ENCODE measurements at places on chromosomes 12 and 14.

- DNase-seq, result peak; percentile 32
Measured at GRCh38 chr12:53695152-53696145, 19.6 kb upstream of the ATP5MC2 start.

- no peak for DNase-seq
Measured at GRCh38 chr12:45093051-45093450, 42.2 kb upstream of the DBX2 start.

DNA sequence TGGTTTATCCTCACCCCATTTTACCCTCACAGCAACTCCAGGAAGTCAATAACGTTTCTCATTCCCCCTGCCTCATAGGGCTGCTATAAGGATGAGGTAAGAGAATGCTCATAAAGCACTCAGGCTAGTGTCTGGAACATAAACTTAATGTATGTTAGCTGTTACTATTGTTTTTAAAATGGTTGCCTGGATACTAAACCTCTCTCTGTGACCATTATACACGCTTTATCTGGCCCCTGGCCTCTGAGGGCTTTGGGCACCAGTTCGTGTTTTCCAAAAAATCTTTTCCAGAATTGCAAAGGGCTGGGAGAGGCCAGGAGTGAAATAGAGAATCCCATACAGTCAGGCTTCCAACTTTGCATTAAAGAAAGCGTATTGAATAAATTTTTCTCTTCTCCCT lies 113.9 kb downstream of the KTN1 start:
- no peak for DNase-seq

- DNase-seq, result no peak
Measured at GRCh38 chr12:76264611-76265012, 83.6 kb downstream of the BBS10 start.

GRCh38 chr14:73463411-73463810 lies 5.1 kb upstream of the NUMB start:
- DNase-seq, result peak; percentile 96

DNA sequence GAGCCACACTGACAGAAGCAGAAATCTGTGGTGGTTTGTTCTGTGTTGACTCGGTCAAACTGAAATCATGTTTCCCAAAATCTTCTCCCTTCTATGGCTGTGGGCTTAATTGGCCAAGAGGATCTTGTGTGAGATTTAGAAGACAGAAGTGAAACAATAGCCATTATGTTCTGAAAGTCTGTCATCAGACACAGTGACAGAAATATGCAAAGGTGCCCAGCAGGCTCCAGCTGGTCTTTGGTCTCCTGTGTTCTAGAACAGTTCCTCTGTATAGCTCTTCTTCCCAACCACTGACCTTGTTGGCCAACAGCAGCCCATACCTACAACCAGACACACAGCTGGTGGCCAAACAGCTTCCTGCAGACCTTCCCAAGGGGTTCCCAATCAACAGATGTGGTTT lies 25.0 kb upstream of the COCH start:
- no peak for DNase-seq

DNA sequence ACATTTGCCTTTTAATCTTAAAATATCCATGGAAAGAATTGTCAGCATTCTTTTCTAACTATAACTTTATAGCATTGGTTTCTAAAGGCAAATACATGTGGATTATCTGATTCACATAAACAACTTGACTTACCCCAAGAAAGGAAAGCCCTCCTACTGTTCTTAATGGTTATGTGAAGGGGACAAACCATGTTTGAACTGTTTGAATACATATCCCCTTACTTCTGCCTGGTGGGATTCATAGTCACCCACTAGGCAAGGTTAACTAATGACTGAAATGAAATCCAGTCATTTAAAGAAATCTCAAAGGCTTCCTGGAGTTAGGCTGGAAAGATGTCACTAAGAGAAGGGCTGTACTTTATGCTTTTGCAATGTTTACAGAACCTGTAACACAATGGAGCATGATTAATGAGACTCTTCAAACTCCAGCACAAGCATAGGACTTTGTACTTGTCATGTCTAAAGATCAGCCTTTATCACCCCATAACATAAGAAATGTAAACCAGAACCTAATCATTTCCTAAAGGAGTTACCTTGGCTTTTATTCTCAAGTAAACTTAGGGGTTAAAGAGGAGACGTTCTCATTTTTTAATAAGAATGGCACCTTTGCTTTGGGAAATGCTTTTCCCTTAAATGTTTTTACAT lies 10.2 kb upstream of the FLRT2 start:
- DNase-seq, result no peak

DNA sequence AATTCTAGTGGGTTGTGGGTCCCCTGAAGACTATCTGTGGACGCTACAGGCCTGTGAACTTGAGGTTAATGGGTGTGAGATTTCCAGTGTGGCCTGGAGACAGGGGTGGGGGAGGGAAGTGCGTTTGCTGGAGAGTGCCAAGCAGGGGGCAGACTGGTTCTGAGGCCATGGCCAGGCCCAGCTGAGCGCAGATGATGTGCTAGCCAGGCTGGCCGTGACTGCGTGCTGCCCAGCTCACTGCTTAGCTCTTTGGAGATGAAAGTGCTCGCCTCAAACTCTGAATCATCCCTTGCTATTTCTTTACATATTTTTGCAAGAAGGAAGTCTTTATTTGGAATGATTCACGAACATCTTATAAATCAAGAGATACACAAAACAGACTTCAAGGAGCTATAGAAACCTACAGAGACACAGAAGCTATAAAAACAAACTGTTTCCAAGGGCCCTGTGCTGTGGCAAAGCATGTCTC lies 75.2 kb upstream of the PLEKHG3 start:
- peak; percentile 93 for DNase-seq

GRCh38 chr14:79278286-79278797 lies 933.0 kb downstream of the DIO2 start:
- no peak for DNase-seq

- DNase-seq, result no peak
Measured at GRCh38 chr12:68932961-68933893, at the start of gene CPM. Gene CPM (minus strand): TSS chr12:68933171. CDS start chr12:68932837, 334 bp downstream.

- peak; percentile 2 for DNase-seq
Measured at GRCh38 chr14:77965919-77966435, 166.1 kb downstream of the ADCK1 start.

DNA sequence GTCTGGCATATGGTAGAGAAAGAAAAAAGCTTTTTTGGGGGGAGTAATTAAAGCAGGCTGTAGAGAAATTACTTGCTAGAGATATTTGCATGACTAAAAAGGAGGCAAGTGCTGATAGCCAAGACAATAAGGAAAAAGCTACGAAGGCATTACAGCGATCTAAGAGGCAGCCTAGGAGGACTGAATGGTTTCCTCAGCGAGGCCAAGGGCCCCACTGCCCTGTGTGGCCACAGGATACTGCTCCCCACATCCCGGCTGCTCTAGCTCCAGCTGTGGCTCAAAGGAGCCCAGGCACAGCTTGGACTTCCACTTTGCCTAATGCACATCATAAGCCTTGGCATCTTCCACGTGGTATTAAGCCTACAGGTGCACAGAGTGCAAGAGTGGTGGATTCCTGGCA lies 53.6 kb downstream of the LRRIQ1 start:
- DNase-seq, result no peak

- DNase-seq, result no peak
Measured at GRCh38 chr12:3293446-3294161, 197.4 kb upstream of the PRMT8 start.

- DNase-seq, result peak; percentile 48
Measured at GRCh38 chr12:58703866-58704265, 216.4 kb downstream of the LRIG3 start.

DNA sequence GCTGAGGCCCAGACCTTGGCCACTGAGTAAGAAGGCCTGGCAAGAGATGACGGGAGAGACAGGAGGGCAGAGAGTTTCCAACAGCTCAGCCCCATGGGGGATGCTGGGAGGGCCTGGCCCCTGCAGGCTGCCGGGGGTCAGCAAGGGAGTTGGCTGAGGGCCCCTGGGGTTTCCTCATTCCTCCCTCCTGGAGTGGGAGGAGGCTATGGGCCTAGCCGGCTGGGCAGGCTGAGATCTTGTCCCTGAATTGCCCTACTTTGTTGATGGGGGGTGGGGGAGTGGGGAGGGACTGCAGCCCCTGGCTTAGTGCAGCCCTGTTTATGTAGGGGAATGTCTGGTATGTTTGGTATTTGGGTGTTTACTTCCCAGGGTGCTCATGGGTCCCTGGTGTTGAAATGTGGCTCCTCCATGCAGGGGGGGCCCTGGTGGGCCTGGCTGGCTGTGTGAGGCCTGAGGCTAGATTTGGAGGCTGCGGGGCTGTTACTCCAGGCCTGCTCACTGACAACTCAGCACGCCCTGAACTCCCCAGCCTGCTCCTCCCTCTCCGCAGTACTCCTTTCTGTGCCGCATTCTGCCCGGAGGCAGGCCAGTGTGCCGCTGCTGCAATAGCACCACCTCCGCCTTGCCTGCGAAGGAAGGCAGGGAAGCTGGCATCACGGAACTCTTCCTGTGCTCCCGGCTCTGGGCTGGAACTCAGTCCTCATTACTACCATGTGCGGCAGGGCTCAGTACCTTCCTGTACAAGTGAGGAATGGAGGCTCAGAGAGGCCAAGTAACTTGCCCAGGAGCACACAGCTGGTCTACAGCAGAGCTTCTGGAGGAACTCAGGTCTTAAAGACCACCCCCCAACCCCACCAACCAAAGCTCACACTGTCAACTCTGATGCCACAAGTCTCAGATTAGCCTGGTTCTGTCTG lies 25.3 kb downstream of the JDP2 start:
- DNase-seq, result peak; percentile 86

- peak; percentile 9 for DNase-seq
Measured at GRCh38 chr12:95169368-95169767, 47.9 kb downstream of the FGD6 start.

DNA sequence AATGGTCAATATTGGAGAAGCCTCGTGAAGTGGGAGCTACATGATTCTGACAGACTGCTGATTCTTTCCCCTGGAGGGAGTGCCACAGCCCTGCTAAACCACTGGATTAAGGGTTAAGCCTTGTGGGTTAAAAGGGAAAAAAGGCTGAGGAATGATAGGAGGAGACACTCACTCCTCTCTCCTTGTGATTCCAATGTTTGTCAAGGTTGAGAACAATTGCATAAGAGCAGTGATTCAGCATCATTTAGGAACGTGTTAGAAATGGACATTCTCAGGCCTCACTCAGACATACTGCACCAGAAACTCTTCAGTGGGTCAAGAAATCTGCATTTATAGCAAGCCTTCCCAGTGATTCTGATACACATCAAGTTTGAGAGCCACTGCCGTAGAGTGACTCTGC lies 87.8 kb upstream of the GZMB start:
- DNase-seq, result no peak

DNA sequence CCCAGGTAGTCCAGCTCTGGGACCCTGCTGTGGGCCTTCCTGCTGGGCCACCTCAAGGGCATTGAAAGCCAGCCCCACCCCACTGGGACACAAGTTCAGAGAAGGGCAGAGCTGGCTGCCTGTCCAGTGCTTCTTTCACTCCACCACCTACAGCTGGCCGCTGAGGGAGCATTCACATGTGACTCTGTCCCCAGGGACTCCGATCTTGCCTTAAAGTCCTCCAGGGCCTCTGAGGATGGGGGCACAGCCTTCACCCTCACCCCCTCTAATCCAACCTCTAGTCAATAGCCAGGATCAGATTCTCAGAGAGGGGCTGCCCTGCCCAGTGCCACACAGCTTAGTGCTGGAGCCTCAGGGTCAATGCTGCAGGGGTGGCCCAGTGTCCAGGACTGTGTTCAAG lies 5.0 kb upstream of the CYP46A1 start:
- DNase-seq, result no peak

DNA sequence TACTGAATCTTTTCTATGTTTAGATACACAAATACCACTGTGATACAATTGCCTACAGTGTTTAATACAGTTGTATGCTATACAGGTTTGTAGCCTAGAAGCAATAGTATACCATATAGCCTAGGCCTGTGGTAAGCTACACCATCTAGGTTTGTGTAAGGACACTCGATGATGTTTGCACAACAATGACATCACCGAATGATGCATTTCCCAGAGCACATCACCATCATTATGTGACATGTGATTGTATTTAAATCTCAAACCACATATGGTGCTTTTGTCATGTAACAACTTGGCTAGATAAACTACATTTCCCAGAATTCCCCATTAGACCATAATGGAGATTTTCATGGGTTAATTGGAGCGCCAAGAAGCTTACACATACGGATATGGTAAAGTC lies 128.4 kb upstream of the CPNE8 start:
- DNase-seq, result no peak

GRCh38 chr12:130711756-130712155 lies 4.3 kb downstream of the RIMBP2 start:
- no peak for DNase-seq
